B cell (primary cell): ENCODE measurements at places on chromosomes 12 and 14. TPM values are rescaled to one million over a fixed set of nuclear protein-coding genes. Genes with fewer than 3 reads are reported as not detected.

FAM90A1 gene
- 0.17 and 0.34 TPM in 2 replicates for total RNA-seq

GRCh38 chr12:115010324-115010995 lies 326.5 kb upstream of the TBX3 start:
- no peak for DNase-seq

DNA sequence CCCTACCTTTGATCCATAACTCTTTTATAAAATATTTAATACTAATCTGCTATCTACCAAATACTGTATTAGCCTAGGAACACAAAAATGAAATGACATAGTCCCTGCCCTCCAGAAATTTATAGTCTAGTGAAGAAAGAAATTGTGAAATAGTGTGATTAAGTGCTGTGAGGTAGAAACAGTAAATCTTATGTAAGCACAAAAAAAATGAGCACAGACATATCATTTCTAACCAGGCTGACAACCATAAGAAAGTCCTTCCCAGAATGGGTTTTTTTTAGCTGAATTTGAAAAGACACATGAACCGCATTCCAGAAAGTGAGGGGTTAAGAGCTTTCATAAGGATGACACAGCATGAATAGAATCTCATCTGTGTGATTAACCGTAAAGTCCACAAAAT lies 145.9 kb downstream of the SOX5 start:
- no peak for DNase-seq

DNA sequence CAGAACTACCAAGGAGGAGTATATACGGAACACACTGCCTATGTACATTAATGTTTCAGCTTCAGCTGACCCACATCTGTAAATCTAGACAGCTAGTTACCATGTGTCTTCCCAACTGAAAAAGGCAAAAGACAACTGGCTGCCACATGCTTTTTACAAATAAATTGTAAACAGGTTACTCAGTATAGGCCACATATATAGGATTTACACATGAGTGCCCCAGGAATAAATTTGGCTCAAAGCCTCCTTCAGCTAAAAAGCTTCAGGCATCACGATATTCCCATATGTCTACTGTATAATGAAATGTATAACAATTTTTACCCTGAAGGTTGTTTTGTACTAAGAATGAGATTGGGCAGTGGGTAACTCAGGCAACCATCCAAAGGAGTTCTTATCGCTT lies 175.9 kb upstream of the BMP4 start:
- no peak for DNase-seq

GRCh38 chr12:3891201-3891600 lies 18.0 kb upstream of the PARP11 start:
- no peak for DNase-seq

- DNase-seq = no peak
Measured at GRCh38 chr14:75274050-75274898, 4.4 kb upstream of the FOS start.

CLEC1B gene
- total RNA-seq = not detected in 2 replicates

DNA sequence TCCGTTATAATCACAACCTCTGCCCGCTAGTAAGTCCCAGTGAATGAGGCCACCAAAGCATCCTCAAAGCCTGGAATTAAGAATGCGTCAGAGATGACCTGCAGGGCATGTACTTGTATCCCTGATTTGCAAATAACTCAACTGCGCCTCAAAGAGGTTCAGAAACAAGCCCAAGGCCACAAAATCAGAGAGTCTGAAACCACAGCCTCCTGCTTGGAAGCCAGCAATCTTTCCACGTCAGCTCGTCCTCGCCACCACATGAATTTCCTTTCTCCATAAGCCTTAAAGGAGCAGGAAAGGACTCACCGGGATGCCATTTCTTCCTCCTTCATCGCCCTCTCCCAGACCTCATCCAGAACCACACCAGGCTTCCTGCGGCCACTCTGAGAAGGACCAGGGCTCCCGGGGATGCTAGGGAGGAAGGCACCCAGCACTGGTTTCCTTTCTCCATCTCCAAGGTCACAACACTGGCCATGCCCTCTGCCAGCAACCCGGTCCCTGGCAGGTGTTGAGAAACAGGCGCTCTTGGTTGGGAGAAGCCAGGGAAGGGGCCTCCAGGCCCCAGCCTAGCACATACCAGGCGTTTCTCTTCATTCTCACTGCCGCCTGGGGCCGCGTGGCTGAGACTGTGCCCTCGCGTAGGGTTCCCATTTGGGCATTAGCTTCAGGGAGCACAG lies 191.2 kb upstream of the DIO3 start:
- DNase-seq = no peak

KCNA5 gene
- total RNA-seq = 0.20 and 0.27 TPM in 2 replicates

DNA sequence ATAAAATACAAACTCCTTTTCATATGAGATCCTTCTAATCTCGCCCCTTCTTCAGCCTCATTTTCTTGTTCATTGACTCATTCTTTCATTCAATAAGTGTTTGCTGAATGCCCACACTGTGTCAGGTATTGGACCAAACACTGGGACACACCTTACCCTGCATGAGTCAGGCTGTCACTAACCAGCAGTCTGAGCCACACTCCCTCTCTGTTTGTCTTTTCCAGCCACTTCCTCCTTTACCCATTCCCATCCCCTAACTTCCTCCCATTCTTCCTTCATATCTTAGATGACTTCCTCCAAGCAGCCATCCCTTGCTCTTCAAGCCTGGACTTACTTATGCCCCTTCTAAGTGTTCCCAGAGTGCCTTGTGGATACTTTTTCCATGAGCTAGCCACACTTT lies 27.0 kb upstream of the HIF1A start:
- DNase-seq = no peak

DNA sequence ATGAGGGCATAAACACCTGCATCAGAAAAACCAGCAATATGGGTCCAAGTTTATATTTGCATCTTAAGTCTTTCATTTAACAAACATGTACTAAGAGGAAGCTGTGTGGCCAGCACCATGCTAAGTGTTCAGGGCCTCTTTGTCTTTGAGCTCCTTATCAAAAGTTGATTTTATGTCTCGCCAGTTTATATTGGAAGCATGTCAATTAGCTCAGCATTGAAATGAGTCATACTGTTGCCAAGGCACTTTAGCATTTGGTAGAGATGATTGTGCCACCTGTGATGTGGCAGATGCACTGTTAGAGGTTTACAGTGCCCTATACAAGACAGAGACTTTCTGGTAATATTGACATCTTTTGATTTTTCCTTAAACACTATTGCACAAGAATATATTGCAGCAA lies 68.5 kb downstream of the BHLHE41 start:
- DNase-seq = no peak

DNA sequence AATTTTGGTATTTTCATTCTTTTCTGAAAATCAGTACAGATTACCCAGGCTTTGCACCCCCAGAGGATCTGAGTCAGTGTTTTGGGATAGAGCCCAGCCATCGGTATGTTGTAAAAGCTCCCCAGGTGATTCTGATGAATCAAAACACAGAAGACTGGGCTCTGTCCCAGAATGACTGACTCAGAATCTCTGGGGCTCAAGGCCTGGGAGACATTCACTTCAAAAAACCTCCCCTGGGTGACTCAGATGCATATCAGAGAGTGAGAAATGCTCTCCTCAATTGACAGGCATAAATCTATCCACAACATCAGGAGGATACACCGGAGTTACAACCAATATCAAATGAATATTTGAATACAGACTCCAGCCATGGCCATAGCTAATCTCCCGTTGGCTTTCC lies 32.6 kb downstream of the SLC35F4 start:
- DNase-seq = no peak

GZMB gene
- total RNA-seq = 1.1 and 1.5 TPM in 2 replicates

LRFN5 gene
- total RNA-seq = 0.30 and 0.95 TPM in 2 replicates

DNA sequence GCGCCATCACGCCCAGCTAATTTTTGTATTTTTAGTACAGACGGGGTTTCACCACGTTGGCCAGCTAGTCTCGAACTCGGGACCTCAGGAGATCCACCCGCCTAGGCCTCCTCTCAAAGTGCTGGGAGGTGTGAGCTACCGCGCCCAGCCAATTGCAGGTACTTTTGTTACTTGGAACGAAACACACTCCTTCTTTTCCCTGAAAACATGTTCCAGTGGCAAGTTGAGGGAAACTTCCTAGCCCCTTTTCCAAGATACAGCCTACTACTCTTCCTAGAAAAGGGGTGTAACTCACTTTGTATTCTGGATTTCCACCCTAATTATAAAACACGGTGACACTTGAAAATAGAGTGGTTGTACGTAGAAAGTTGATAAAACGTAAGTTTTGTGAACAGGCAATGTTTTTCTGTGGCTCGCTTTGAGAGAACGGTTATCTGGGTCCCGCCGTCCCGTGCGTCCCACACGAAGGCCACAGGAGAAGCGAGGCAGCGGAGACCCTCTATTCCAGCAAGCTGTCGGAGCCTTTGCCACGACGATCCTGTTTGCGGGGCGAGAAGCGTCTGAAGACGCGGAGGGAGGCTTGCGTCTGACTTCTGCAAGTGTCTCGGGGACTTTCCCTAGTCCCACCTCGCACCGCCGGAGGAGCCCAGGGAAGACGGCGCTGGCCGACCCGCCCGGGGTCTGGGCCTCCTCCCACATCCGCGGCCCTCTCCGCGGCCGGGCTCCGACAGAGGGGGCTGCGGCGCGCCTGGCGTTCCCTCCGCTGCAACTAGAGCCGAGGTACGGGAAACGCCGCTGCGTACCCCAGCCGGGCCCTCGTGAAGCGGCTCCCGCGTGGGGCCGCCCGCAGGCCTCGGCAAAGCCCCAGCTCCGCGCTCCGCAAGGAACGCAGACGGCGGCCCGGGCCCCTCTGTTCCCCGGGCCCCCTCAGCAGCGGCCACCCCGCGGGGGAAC lies 745 bp downstream of the CDCA4 start:
- DNase-seq = peak; percentile 82

- DNase-seq = no peak
Measured at GRCh38 chr14:49888293-49888692, 4.6 kb upstream of the ARF6 start.

- DNase-seq = peak; percentile 77
Measured at GRCh38 chr14:75427482-75428229, at the start of gene JDP2. JDP2 (plus strand) TSS chr14:75428022; CDS start chr14:75437921, 9,899 bp downstream.

GRCh38 chr14:20228681-20229080 lies at the start of gene OR11H7:
OR11H7 (plus strand) TSS chr14:20228981.
- no peak for DNase-seq

DNA sequence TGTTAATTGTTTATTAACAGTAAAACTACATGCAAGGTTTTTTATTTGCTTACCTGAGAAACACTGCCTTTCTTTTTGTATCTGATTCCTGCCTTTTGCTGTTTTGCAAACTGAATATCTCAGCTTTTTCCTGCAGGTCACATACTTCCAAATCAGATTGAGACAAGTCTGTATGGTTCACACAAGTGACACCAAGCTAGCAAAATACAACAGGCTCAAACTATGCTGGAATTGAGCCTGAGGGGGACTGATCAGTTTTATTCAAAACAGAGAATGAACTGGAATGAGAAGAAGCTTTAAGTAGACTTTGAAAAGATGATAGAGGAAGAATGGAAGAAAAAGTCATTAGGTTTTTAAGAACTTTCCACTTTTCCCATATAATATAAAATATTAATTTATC lies 12.2 kb upstream of the CDK17 start:
- DNase-seq = no peak

GRCh38 chr12:129532707-129533499 lies 370.9 kb downstream of the TMEM132D start:
- no peak for DNase-seq

SDR9C7 gene
- 0.22 TPM in 1 of 2 replicates, not detected in the other for total RNA-seq

DNA sequence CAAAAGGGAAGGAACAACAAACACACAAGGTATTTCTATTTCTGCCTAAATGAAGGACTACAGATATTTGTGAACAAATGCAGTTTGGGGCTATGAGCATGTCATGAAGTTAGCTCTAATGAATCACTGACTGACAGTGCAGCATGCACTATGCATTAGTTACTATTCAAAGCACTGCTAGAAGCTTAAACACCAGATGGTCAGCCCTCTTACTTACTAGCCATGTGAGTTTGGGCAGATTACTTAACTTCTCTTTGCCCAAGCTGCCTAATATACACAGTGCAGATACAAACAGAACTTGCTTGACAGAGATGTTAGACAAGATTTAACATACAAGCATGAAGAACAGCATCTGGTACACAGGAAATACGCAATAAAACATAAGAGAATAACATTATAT lies 96.0 kb downstream of the ATXN2 start:
- DNase-seq = no peak

DNA sequence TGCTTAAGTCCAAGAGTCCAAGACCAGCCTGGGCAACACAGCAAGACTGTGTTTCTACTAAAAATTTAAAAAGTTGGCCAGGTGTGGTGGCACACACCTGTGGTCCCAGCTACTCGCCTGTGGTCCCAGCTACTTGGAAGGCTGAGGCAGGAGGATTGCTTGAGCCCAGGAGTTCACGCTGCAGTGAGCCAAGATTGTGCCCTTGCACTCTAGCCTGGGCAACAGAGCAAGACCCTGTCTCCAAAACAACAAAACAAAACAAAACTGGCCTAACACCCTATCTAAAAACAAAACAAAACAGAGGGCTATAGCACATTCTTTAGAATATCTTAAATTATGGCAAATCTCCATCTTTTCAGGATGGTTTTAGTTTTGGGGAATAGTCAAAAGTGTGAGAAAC lies 3.1 kb upstream of the LYZ start:
- DNase-seq = no peak

- no peak for DNase-seq
Measured at GRCh38 chr14:99339551-99339950, 67.6 kb upstream of the BCL11B start.

DNA sequence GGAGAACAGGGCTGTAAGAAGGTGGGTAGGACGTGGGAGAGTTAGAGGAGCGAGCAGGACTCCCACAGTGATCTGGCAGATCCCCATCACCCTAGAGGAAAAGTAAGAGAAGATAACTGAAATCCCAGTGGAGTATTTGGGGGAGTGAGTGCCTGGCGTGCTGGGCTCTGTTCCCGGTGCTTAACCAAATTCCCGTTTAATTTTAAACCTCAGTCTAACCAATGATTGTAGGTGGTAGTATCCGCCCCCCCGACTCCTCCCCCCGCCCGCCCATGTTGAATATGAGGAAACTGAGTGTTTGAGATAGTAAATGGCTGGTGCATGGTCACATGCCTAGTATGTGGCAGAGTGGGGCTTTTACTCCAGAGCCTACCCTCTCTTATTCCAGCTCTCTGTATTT lies 1.2 kb downstream of the TARBP2 start:
- no peak for DNase-seq

DNA sequence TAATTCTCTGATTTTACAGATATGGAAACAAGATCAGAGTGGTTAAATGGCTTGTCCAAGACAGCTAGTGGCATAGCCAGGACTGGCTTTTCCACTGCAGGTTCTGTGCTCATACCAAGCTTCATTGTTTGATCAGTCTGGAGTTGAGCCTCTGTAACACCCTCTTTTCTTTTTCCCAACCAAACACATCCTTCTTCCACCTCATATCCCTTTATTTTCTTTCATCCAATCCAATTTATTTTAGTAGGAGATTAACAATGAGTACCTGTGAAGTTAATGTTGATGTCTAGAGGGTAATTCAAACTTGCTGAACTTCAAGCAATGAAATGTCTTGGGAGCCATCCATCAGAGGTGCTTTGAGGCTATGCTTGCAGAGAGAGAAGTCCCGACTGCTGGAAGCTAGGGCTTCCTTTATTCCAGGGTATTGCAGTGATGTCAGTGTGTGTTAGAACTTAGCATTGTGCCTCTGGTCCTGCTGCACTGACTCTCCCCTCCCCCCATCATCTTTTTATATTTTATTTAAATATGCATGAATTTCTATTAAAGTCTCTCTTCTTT lies 452.1 kb upstream of the PDE3A start:
- DNase-seq = no peak
